ENCODE measurements at places on chromosomes 3 and 15.

DNA sequence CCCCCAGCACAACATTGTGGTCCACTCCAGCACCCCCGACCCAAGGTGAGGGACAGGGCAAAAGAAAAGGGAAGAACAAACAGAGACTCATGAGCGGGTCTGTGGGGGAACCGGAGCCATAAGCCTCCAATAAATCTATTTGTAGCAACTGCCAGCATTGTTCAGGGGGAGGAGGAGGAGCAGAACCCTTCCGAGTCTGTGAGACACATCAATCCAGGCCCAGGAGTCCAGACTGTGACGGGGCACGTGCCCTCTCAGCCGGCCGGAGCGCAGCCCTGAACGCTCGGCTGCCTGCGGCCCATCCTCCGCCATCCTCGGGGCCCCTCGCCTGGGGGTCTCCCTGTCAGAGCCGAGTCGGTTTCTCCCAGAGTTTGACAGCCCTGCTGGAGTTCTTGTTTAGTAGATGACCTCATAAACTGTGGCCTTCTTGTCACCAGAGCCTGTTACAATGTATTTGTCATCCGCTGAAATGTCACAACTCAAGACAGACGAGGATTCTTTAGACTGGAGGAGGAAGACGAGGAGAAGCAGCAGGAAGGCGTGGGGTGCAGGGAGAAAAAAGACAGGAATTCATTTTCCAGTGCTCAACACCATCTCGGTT is 47.9 kb downstream of the TLE3 start:
- no peak for DNase-seq

- no peak for DNase-seq
Measured at GRCh38 chr3:185093116-185093515, 59.7 kb downstream of the C3orf70 start.

DNA sequence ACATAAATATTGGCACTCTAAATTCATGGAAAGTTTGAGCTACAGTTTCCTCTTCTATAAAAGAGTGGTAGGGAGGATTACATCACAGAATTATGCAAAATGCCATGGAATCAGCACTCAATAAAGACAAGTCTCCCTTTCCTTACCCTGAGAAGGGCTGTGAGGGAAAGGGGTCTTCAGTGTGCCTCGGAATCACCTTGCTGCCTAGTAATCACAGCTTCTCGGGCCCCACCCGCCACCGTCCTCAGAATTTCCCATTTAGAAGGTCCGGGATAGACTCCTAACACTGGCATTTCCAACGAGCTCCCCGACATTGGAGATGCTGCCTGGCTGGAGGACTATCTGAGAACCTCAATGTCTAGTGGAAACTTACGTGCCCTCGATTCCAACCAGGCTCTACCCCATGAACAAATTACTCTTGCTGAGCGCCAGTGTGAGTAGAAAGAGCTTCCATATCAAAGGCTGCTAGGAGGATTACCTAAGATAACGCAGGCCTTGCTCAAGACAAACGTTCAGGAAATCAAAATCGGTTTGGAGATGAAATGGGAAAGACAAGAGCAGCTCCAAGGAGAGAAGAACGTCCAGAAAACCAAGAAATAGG is 92.1 kb upstream of the CHD2 start:
- no peak for DNase-seq

DNA sequence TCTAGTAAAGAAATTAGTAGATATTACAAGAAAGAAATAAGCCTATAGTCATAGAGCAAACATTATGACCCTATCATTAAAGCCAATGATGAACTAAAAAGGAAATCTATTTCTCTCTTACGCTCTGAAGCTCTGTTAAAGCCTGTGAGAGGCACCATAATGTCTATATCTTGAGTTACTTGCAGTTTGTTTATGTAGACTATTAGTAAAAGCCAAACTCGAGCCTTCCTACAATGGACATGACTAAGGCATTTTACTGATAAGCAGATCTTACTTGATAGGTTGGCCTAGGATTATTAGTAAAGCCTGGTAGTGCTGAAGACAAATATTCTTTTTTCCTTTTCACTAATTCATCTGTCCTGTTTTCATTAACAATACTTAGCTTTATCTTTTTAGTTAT is 32.7 kb downstream of the LRRC3B start:
- DNase-seq, result no peak

- DNase-seq, result no peak
Measured at GRCh38 chr15:73710321-73710720, 26.1 kb downstream of the CD276 start.

GRCh38 chr3:148158210-148158609 is 539.5 kb upstream of the AGTR1 start:
- no peak for DNase-seq

GRCh38 chr3:150577855-150578254 is 25.3 kb upstream of the SELENOT start:
- no peak for DNase-seq

Data from activated CD4-positive, alpha-beta T cell treated with anti-CD3 and anti-CD28 coated beads for 48 hours (primary cell).